ENCODE measurements at places on chromosomes 1 and 21. TPM values are rescaled to one million over a fixed set of nuclear protein-coding genes. Genes with fewer than 3 reads are reported as not detected.
A peak's percentile ranks its signal among the peaks of the same experiment; 100 is the strongest.

- no peaks in the 10 kb centered on the region for H3K36me3 ChIP-seq
- no peaks in the 10 kb centered on the region for H3K4me1 ChIP-seq
- DNase-seq, result no peak
- H3K4me3 ChIP-seq, result no peak overlapping the region
Observed at GRCh38 chr1:201331166-201331565, 46.3 kb downstream of the TNNT2 start.

DNA sequence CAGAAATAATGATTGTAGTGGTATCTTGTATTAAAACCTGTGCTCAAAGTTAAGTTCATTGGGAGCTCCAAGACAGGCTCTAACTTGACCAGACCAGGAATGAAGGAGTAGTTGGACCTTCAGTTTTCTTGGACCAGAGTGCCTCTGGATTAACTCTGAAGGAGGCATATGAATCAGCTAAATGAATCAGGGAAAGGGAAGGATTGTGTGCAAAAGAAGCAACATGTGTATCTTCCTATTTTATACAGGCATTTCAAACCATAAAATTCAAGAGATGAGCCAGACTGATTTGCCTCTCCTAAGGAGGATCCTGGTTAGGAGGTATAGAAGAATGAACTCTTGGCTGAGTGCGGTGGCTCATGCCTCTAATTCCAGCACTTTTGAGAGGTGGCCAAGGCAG is 71.4 kb downstream of the CC2D1B start:
- H3K27ac ChIP-seq, result no peak overlapping the region
- no peaks in the 10 kb centered on the region for H3K27me3 ChIP-seq
- H3K4me3 ChIP-seq, result no peak overlapping the region
- H3K36me3 ChIP-seq, result no peaks in the 10 kb centered on the region
- H3K4me1 ChIP-seq, result no peaks in the 10 kb centered on the region

GRCh38 chr21:43358940-43359822 is 67.8 kb downstream of the SIK1 start:
- no peak overlapping the region for H3K27ac ChIP-seq
- H3K27me3 ChIP-seq, result no peaks in the 10 kb centered on the region
- no peak for DNase-seq
- peaks cover 27% of the 10 kb centered on the region for H3K4me1 ChIP-seq

- H3K27me3 ChIP-seq, result no peaks in the 10 kb centered on the region
- no peak for DNase-seq
- no peaks in the 10 kb centered on the region for H3K36me3 ChIP-seq
Observed at GRCh38 chr1:110585481-110585880, 20.7 kb downstream of the KCNA2 start.

Gene LCE1B
- total RNA-seq, result not detected

- H3K36me3 ChIP-seq, result no peaks in the 10 kb centered on the region
- no peaks in the 10 kb centered on the region for H3K4me1 ChIP-seq
- H3K27me3 ChIP-seq, result peaks cover 2% of the 10 kb centered on the region
- H3K4me3 ChIP-seq, result peak overlapping the region; percentile 66
- DNase-seq, result no peak
Observed at GRCh38 chr1:19645411-19646251, 1.5 kb downstream of the NBL1 start.

GRCh38 chr1:166193057-166193698 is 26.4 kb upstream of the FAM78B start:
- H3K36me3 ChIP-seq, result no peaks in the 10 kb centered on the region
- no peak overlapping the region for H3K4me3 ChIP-seq
- no peaks in the 10 kb centered on the region for H3K4me1 ChIP-seq
- H3K27ac ChIP-seq, result no peak overlapping the region
- H3K27me3 ChIP-seq, result no peaks in the 10 kb centered on the region
- DNase-seq, result no peak

DNA sequence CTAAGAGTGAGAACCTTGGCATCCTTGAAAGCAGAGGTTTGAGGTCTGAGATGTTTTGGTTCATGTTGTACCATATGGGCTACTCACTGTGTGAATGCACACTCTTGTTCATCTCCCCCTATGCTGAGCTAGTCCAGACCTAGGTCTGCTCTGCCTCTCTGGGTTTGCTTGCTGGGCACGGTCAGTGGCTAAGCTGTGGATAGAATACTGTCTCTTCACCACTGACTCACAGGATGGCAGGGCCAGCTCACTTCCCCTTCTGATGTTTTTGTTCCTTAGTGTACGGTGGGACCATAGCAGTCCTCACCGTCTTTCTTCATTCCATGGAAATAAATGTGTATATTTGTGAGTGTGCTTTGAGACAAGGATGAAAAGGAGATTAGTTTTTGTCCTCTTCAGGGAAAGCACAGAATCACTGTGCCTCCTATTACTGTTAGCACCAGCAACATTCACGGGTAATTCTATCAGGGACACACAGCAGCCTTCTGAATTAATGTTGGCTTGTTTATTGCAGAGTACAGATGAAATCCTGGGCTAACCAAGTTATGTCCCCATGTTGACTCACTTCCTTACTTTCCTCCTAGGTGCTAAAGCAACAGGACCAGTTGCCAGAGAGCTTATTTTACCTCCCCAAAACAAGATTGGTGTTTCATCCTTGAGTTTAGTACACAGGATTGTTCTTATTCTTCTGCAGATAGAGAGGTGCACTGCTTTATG is 56.9 kb upstream of the IVNS1ABP start:
- no peak for DNase-seq
- H3K4me3 ChIP-seq, result no peak overlapping the region
- no peak overlapping the region for H3K27ac ChIP-seq
- no peaks in the 10 kb centered on the region for H3K27me3 ChIP-seq
- no peaks in the 10 kb centered on the region for H3K4me1 ChIP-seq

DNA sequence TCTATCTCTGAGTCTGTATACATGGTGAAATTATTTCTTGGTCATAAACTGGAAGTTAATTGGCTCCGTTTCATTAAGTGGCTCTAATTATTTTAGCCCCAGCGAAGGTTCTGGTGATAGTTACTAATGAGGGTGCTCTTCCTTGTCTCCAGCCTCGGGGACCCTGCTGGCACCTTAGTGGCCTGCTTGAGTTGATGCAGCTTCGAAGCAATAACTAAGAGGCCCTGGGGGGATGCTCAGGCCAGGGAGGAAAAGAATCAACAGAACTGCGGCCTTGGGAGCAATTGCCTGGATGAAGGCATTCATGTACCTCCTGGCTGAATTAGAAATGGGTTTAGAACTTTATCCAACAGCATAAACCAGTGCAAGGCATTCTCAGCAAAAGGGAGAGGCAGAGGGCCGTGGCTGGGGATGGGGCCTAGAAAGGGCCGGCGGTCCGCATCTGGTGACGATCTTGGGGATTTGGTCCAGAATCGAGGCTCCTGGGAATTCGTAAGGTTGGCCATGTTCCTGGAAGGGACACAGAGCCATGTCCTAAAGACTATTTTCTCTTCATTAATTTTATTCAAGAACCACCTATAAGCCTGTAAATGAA is 100.0 kb upstream of the AJAP1 start:
- H3K4me3 ChIP-seq, result no peak overlapping the region
- no peaks in the 10 kb centered on the region for H3K4me1 ChIP-seq
- DNase-seq, result no peak
- H3K27me3 ChIP-seq, result peaks cover 8% of the 10 kb centered on the region

DNA sequence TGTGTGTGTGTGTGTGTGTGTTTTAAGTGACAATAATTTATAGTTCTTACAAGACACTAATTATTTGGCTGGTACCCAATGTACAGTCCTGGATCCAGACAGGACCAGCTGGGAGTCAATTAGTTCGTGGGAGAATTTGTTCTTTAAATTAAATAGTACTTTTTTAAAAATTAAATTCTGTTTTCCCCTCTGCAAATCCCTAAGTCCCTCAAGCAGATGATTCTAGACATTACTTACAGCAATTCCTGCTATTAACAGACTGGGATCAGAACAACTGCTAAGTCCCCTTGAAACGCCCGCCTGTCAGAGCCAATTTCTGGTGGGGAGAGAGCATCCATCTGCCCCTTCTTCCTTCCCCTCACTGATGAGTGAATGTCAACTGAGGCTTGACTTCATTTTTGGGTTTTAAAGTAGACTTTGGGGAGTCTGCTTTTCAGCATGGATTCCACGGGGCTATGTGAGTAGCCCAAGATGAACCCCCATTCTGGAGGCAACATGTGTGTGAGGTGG is 83.9 kb downstream of the SMYD2 start:
- H3K27ac ChIP-seq, result no peak overlapping the region
- no peak for DNase-seq
- H3K4me3 ChIP-seq, result no peak overlapping the region
- H3K27me3 ChIP-seq, result peaks cover 18% of the 10 kb centered on the region
- no peaks in the 10 kb centered on the region for H3K36me3 ChIP-seq
- H3K4me1 ChIP-seq, result no peaks in the 10 kb centered on the region

GRCh38 chr1:61605607-61606321 is 119.2 kb downstream of the TM2D1 start:
- no peaks in the 10 kb centered on the region for H3K36me3 ChIP-seq
- H3K27me3 ChIP-seq, result no peaks in the 10 kb centered on the region
- no peaks in the 10 kb centered on the region for H3K4me1 ChIP-seq
- H3K27ac ChIP-seq, result no peak overlapping the region

GRCh38 chr1:10940451-10940804 is 72.0 kb upstream of the TARDBP start:
- H3K4me1 ChIP-seq, result peaks cover 3% of the 10 kb centered on the region
- no peak overlapping the region for H3K4me3 ChIP-seq
- H3K27ac ChIP-seq, result no peak overlapping the region
- H3K36me3 ChIP-seq, result no peaks in the 10 kb centered on the region

- DNase-seq, result no peak
- H3K27ac ChIP-seq, result no peak overlapping the region
- no peaks in the 10 kb centered on the region for H3K4me1 ChIP-seq
- H3K36me3 ChIP-seq, result no peaks in the 10 kb centered on the region
- H3K4me3 ChIP-seq, result no peak overlapping the region
Observed at GRCh38 chr1:162736633-162737067, 53.9 kb upstream of the HSD17B7 start.

- no peaks in the 10 kb centered on the region for H3K36me3 ChIP-seq
- no peak overlapping the region for H3K4me3 ChIP-seq
- H3K27me3 ChIP-seq, result no peaks in the 10 kb centered on the region
- no peak for DNase-seq
- no peak overlapping the region for H3K27ac ChIP-seq
Observed at GRCh38 chr1:69215883-69216282, 351.8 kb upstream of the LRRC7 start.

DNA sequence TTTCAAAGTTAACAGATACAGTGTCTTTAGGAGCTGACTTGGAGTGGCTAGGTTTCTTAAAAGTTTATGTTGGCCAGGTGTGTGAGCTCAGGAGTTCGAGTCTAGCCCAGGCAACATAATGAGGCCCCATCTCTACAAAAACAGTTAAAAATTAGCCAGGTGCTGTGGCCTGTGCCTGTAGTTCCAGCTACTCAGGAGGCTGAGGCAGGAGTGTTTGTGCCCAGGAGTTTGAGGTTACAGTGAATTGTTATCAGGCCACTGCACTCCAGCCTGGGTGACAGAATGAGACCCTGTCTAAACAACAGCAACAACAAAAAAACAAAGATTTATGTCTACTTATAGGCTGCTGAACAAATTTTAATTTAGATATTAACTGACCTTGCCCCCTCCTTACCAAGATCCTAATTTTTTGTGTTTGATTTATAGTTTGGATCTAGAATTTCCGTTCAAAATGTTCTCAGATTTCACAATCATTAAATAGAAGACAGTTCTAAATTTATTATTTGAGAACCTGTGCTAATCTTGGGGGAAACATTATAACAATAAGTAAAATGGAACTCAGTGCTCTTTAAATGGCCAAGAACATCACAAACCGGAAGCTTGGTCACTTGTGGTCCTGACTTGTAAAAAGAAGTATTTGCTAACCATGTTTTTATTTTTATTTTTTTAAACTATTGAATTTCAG is 67.8 kb downstream of the POU2F1 start:
- H3K27me3 ChIP-seq, result no peaks in the 10 kb centered on the region
- H3K36me3 ChIP-seq, result no peaks in the 10 kb centered on the region
- no peaks in the 10 kb centered on the region for H3K4me1 ChIP-seq
- no peak overlapping the region for H3K27ac ChIP-seq
- DNase-seq, result no peak

GRCh38 chr1:162918151-162918754 is 57.3 kb upstream of the CCDC190 start:
- H3K27ac ChIP-seq, result no peak overlapping the region
- H3K36me3 ChIP-seq, result no peaks in the 10 kb centered on the region
- H3K4me1 ChIP-seq, result no peaks in the 10 kb centered on the region
- no peak overlapping the region for H3K4me3 ChIP-seq
- no peak for DNase-seq

- no peak for DNase-seq
- H3K4me3 ChIP-seq, result no peak overlapping the region
- H3K4me1 ChIP-seq, result no peaks in the 10 kb centered on the region
- no peaks in the 10 kb centered on the region for H3K27me3 ChIP-seq
- no peaks in the 10 kb centered on the region for H3K36me3 ChIP-seq
- no peak overlapping the region for H3K27ac ChIP-seq
Observed at GRCh38 chr1:185541871-185542301, 192.3 kb upstream of the HMCN1 start.

GRCh38 chr1:209993061-209993830 is 55.2 kb downstream of the SYT14 start:
- H3K4me1 ChIP-seq, result no peaks in the 10 kb centered on the region
- H3K27ac ChIP-seq, result no peak overlapping the region
- no peaks in the 10 kb centered on the region for H3K36me3 ChIP-seq

Gene NBPF10
- 2.0 TPM for total RNA-seq

- H3K27me3 ChIP-seq, result no peaks in the 10 kb centered on the region
- no peak for DNase-seq
- no peaks in the 10 kb centered on the region for H3K36me3 ChIP-seq
- no peak overlapping the region for H3K27ac ChIP-seq
- no peaks in the 10 kb centered on the region for H3K4me1 ChIP-seq
Observed at GRCh38 chr1:197314682-197315081, 46.6 kb downstream of the CRB1 start.

- H3K36me3 ChIP-seq, result no peaks in the 10 kb centered on the region
- H3K27ac ChIP-seq, result no peak overlapping the region
- no peaks in the 10 kb centered on the region for H3K4me1 ChIP-seq
- no peak for DNase-seq
- H3K4me3 ChIP-seq, result no peak overlapping the region
Observed at GRCh38 chr1:14184454-14184853, 414.0 kb upstream of the KAZN start.

DNA sequence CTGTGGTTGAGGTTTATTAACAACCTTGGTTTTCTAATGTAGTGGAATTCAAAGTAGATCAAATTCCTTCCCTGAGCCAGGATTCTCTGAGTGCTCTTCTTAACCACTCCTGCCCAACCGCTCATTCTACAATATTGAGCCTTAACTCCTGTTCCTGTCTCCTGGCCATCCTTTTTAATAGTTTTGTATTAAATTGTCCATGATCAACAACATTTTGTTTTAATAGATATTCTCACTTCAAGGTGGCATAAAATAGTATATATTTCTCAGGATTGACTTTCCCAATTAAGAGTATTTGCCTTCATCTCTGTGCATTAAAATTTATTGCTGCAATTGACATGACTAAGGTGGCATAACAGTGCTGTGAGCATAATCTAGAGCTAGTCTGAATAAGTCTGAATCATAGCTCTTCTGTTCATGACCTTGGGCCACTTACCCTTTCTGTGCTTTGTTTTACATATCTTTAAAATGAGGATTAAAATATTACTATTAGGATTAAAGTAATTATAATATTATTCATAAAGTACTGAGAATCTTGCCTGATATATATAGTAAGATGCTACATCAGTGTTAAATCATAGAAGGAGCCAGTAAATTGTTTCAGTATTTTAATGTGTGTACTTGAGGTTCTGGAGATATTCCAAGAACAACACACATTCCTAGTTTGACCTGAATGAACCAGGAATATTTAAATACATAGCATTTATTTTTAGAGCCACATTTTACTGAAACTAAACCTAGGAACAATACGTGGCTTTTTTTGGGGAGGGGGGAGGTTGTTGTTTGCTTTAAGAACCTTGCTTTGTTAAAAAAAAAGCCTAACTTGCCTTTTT is 76.4 kb downstream of the ADGRL2 start:
- no peaks in the 10 kb centered on the region for H3K27me3 ChIP-seq
- no peak for DNase-seq
- H3K27ac ChIP-seq, result no peak overlapping the region
- H3K4me3 ChIP-seq, result no peak overlapping the region
- no peaks in the 10 kb centered on the region for H3K36me3 ChIP-seq
